ENCODE measurements at places on chromosomes 4 and X.

DNA sequence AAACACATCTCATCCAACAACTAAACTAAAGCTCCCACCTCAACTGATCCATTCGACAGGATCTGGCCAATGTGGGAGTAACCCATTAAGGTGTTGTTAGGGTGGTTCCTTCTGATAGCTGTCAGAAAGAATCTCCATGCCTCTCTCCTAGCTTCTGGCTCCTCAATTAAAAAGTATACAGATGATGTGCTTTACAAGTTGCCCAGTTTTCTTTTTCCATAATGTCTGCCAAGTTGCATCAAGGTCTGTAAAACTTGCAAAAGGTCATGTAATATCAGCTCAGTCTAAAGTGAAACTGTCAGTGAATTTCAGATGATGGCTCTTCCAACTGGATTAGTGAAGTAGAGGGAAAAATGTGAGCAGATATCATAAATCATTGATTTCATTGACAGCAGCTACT lies 191.8 kb downstream of the RAB28 start:
- no peak for DNase-seq

DNA sequence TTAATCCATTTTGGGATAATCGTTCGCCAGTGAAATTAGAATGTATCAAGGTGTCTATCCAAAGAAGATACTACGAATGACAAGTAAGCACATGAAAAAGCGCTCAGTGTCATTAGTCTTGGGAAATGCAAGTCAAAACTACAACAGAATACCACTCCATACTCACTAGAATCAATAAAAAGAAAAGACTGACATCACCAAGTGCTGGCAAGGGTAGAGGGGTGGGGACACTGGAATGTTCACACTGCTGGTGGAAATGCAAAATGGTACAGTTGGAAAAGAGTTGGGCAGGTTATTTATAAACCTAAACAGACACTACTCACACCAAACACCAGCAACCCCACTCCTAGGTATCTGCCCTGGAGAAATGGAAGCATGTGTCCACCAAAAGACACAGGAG lies 11.2 kb downstream of the WDR1 start:
- no peak for DNase-seq

GRCh38 chr4:188722911-188723310 lies 583.7 kb downstream of the TRIML1 start:
- DNase-seq = no peak

DNA sequence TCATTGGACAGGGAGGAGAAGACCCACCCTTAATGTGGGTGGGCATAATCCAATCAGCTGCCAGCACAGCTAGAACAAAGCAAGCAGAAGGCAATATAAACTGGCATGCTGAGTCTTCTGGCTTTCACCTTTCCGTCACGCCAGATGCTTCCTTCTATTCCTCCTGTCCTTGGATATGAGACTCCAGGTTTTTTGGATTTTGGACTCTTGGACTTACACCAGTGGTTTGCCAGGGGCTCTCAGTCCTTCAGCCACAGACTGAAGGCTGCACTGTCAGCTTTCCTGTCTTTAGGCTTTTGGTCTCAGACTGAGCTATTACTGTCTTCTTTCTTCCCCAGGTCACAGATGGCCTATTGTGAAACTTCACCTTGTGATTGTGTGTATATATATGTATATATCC lies 32.2 kb upstream of the UGT2B4 start:
- DNase-seq = no peak

GRCh38 chrX:133789829-133790228 lies 195.6 kb downstream of the GPC3 start:
- no peak for DNase-seq

DNA sequence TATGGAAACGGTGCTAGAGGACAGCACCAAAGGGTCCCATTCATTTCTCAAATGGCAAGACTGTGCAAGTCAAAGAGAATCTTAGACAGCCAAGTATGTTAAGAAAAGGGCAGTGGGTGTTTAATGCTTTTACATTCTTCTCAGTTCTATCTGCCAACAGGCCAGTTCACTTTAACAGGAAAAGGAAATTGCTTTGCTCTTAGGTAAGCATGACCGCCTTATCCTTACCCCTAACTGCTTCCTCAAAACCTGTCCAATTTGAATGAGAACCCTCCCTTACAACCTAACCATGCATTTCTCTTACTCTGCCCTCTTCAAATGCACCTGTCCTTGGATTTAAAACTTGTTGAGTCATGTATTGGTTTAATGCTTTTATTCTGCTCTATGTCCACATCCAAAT lies 44.5 kb upstream of the BLTP1 start:
- DNase-seq = no peak

DNA sequence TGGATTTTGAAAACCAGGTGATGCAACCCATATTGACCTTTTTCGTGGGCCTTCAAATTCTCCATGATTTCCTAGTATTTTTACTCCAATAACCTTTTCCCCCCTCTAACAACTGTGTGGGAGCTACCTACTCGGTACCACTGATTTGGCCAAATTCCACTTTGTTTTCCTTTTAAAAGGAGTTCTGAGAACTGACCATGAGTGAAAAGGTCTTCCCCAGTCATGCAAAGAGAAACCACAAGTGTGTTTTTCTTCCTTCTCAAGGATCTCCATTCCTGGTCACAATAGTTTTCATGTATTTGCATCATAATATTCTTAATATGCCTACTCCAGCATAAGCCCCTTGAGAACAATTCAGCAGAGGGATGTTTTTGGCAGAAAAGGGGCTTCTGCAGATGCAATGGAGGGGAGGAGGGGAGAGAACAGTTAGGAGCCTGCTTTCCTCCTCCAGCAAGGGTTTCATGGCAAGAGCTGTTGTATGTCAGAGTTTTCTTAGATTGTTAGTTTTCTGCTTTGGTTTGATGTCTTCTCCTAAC lies 195.3 kb upstream of the ANXA3 start:
- no peak for DNase-seq

DNA sequence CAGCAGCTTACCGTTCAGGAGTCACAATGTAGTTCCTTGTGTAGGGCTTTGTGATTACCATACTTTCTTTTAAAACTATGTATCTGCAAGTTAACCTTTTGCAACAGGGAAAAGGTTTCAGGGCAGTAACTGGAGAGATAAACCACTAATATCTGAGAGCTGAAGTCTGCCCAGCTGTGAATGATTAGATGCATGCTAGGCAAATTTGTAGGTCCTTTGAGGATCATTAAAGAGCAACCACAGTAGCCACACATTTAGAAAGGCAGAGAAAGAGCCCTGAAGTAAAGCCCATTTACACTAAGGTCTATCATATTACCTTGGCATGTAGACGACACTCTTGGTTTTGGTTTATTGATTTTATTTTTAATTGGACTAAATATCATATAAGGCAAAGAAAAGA lies 60.0 kb downstream of the ATP8A1 start:
- DNase-seq = no peak

DNA sequence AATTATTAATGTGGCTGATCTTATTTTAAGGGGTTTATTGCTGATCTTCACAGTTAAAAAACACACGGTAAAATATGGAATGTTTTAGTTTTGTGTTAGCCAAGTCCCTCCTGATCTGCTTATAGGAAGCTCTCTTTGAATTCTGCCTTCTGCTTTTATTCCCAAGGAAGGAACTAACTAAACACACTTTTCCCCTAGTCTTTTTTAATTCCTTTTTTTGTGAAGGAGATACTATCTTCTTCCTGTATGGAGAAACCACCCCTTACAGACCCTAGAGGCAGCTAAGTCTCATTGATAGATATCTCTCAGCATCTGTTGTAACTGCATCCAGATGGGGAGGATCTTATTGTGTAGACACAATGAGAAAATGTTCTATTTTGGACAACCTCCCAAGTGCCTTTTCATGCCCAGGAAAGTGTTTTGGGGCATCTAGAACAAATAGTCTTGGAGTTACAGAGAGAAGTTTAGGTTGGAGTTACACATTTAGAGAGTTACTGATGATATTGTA lies 64.4 kb downstream of the AFF1 start:
- DNase-seq = no peak

DNA sequence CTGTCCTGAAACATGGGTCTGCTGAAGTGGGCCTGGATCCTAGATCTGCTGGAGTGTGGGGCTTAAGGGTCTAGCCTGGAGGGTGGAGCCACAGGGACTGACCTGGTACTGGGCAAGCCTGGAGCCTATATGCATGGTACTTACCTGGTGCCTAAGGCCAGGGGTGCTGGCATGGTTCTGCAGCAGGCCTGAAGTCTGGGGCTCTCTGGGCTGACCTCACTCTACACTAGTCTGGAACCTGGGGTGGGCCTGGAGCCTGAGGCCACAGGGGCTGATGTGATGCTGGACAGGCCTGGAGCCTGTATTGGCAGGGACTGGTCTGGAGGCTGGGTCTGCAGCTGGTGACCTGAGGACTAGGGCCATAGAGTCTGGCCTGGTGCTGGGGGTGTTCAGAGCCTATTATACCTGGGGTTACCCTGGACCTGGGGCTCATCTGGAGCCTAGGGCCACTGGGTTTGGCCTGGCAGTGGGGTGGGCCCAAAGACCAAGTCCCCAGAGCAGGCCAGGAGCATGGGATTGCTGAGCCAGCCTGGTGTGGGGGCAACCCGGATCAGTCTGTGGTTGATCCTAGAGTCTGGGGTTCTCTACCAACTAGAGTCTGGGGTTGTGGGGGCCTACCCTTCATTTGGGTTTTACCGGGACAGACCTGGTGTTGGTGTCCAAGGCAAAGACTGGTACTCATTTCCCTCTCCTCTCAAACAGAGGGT lies 179.6 kb downstream of the SLC4A4 start:
- DNase-seq = no peak

DNA sequence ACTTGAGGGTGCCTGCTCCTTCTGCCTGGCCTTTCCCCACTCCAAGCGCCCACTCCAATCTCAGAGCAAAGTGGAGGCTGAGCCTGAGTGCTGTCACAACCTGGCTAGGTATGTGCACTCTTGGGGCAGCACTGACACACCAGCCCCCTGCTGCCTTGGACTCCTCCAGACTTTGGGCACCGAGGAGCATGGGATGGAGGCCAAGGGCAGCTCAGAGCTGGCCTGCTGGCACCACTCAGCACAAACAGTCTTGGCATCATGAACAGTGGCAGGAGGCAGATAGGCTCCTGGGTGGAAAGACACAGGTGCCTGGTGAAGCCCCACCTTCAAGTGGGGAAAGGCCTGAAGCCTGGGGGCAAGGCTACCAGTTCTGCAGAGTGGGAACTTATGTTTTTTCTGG lies 91.8 kb downstream of the KCNIP4 start:
- no peak for DNase-seq

DNA sequence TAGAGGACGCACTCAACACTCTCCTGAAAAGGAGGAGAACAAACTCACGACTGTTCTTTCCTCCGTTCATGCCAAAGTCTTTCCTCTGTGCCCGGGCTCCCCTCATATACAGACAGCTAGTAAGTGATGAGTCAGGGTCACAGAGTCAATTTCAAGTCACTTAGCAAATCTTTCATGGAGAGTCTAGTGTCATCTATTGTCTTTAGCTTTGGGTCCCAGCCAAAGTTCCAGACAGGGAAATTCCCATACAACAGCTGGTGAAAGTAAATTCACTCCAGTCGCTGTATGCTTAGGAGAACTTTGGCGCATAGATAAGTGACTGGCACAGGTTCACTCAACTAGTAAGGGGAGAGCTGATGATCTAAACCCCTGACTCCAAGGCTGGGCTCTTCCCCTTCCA lies 226.5 kb downstream of the MID1 start:
- DNase-seq = no peak

DNA sequence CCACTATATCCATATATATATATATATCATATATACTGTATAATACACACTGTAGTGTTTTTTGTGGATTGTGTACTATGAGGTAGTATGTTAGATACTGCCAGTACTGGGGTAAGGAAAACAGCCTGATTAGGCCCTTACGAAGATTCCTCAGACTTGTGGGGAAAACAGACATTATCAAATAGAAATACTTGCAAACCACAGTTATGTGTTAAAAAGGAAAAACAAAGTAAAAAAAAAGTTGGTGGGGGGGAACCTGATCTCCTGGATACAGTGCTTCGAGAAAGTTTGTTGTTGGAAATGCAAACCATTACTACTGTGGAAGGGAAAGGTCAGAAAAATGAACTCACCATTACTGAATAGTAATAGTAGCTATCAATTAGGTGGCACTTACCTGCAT lies 53.0 kb downstream of the PKD2 start:
- no peak for DNase-seq

DNA sequence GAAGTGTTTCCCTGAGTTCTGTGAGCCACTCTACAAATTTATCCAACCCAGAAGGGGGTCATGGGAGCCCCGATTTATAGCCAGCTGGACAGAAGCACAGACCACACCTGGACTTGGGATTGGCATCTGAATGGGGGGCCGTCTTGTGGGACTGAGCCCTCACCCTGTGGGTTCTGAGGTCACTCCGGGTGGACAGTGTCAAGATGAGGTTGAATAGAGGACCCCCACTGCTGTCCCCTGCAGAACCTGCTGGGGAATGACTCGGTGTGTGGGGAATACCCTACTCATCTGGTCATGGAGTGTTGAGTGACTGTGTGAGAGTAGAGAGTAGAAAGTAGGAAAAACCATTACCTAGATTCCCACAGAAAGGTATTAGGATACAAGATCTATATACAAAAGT lies 67.5 kb downstream of the ZFYVE28 start:
- no peak for DNase-seq

DNA sequence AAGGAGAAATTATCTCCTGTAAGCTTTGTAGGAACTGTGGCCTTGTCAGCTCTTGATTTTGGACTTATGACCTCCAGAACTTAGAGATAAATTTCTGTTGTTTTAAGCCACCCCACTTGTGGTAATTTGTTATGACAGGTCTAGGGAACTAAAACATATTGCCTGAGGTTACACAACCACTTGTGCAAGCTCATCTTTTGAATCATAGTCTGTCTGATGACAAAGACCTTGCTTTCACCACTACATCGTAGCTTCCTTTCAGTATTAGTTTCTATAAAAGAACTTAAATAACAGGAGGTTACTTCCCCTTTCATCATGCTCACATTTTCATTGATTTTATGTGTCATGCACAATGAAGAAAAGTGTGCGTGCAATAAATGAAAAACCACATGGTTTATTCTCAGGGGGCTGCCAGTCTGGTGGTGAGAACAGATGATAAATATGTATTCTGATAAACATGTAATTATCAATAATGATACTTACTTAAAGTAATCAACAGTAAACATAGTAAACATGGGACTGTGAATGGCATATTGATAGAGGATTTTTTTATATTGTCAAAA lies 690.0 kb upstream of the HS3ST1 start:
- no peak for DNase-seq

DNA sequence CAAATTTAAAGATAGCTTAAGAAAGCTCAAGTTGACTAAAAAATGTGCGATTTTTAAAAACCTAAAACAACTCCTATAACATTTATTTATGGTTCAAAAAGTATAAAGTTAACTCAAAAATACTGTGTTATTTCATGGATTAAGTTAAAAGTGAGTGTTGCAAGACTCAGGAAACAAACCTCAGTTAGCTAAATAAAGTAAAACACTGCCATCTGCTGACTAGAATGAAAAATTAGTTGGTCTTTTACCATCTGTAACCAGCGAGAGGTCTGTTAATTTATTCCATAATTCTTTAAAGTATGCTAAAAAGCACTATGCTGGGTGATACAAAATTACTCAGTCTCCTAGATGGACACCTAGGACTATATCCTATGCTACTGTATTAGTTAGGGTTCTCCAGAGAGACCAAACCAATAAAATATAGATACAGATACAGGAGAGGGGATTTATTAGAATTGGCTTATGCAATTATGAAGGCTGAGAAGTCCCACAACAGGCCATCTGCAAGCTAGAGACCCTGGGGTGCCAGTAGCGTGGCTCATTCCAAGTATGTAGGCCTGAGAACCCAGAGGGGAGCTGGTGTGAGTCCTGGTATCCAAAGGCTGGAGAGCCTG lies 4.9 kb upstream of the WDFY3 start:
- DNase-seq = no peak

- DNase-seq = no peak
These were observed 41.3 kb upstream of the MTM1 start for GRCh38 chrX:150527108-150527507.
